ENCODE measurements at places on chromosomes 5 and 9.

DNA sequence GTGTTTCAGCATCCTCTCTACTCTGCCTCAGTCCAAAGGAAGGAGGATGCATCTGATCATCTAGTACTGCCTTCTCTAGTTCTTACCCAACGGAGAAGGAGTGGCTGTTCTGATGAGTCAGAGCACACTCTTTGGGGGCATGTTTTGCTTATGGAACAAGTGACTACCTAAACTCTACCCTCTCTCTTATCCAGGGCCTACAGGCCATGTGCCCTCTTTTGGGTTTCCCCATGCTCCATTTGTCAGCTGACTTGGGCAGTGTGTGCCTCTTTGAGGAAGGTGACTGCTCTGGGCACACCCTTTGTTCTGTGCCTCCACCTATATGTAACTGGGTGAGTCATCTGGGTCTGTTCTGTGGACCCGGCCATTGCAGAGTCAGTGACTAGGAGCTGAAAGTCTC, 89.6 kb upstream of the BNC2 start:
- DNase-seq = no peak

- no peak for DNase-seq
Observed at GRCh38 chr9:88166660-88167059, 28.4 kb upstream of the SPATA31C2 start.

DNA sequence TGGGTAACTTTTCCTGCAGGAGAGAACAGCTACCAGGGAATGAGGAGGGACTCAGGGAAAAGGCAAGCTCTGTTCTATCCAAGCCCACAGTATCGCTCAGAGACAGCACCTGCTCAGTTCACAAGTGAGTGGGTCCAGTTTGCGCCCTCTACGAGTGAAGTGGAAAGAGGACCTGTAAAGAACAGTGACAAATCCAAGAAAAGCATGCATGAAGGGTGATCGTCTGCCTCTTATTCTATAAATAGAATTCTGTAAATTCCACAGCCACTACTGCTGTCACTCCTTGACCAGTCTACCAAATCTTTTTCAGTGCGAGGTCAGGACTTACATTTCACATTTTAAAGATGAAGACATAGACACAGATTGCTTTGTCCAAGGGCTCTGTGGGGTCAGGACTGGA, 117.5 kb downstream of the ENTREP1 start:
- no peak for DNase-seq

DNA sequence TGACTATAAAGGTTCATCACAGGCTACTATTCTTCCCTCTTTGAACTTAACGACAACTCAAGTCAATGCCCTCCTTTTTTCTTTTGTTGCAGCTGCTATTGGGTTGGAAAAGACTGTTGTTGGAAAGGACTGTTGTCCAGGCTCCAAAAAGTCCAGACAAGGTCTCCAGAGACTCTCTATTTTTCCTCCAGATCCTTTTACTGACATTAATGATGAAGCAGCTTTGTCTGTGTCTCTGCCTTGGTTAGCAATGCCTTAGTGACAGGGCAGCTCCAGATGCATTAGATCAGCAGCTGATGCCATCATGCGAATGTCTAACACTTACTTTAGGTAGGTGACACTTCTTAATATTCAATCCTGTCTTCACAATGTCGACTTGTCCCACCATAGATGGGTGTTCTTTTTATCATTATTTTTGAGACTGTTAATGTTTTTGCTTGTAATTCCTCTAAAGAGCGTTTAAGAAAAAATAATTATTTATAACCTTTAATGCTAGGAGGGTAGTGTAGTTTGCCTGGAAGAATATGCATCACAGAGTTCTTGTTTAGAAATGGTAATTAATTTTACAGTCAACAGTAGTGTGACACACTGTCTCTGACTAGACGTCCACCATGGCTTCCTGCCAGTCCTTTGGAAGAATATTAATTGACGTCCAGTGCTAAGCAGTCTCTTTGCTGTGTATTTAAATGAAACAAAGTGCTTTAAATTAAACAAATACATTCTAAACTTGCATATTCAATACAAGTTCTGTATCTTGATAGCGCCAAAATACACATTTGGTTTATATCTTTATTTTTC, 492.2 kb downstream of the NR2F1-AS1 start:
- no peak for DNase-seq

DNA sequence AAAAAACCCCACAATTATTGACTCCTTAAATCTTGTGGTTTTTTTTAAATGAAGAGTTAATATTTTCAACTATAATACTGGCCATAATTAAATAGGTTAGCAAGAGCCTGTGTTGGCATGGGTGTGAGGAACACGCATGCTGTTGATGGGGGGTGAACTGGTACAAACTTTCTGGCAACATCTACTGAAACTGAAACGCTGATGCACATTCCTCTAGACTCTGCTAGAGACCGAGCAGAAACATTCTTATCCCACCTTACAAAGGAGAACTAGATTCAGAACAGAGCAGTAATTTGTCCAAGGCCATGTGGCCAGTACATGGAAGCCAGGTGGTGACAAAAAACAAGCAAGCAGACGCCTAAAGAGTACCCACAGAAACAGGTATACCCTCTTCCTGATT, 2.4 kb downstream of the BICD2 start:
- DNase-seq = no peak

- no peak for DNase-seq
Observed at GRCh38 chr5:123474228-123474627, 37.7 kb upstream of the CSNK1G3 start.

- DNase-seq = no peak
Observed at GRCh38 chr5:142831009-142831383, 60.8 kb downstream of the ARHGAP26 start.

- no peak for DNase-seq
Observed at GRCh38 chr5:74919487-74919886, 53.3 kb upstream of the FAM169A start.

DNA sequence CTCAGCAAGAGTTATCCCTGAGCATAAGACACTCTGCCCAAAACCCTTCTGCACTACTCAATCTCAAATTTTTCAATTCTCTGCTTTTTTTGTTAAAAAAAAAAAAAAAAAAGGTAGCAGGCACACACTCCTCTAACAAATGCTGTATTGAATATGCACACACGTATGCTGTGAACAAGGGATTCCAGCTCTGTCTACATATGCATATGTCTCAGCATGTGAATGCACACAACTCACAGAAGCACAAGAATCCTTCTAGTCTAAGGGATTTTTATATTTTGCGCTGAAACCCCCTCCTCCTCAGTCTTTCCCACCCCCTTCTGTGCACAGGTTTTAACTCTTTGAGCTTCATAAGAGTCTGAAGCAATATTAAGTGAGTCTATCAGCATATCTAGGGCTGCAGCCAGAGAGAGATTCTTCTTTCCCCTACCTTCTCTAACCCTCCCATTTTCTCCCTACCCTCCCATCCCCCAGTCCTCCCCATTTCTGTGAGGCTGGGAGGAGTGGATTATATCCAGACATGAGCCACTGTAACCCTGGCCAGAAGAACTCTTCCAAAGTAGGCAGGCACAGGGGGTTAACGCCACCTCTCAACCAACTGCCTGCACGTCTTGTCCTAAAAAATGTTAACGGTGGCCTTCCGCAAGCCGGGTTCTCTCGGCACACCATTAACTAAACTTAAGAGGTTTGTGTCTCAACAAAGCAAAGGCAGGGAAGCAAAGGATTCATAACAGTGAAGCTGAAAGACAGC, 1.0 kb downstream of the GABRB2 start:
- no peak for DNase-seq

DNA sequence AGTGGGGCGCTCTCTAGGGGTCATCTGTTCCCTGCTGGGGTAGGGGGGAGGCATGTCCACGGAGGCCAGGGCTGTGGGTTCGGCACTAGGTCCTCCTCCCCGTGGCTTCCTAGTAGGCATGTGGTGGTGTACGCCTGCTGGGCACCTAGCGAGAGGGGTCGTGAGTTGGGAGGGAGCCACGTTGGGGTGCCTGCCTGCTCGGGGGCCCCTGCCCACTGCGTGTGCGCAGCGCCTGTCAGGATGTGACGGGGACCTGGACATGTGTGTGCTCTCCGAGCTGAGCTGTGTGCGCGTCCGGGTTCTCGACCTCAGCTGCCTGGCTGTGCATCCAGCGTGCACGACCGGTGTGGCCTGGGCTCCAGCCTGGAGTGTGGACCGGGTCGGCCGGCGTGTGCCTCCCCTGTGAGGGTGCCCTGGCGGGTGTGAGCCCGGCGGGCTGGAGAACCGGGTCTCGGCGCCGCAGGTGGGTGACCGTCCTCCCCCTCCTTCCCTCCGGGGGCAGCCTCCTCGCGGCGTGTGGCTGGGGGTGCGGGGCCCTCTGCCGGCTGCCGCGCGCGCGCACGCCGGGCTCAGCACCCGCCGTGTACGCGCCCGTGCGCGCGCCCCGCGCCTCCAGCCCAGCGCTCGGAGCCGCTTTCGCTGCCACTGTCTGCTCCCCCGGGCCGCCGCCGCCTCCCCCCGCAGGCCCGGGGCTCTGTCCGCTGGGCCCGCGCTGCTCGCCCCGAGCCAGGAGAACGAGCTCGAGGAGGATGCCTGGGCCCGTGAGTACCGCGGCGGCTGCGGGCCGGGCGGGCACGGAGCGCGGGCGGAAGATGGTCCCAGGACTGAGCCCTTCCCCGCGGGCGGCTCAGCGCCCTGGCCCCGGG, at the start of gene PRR7:
Gene PRR7 (plus strand): TSS at position 615 of the 866 bp plus-strand sequence. CDS start 8,254 bp downstream, outside the sequence.
- no peak for DNase-seq

DNA sequence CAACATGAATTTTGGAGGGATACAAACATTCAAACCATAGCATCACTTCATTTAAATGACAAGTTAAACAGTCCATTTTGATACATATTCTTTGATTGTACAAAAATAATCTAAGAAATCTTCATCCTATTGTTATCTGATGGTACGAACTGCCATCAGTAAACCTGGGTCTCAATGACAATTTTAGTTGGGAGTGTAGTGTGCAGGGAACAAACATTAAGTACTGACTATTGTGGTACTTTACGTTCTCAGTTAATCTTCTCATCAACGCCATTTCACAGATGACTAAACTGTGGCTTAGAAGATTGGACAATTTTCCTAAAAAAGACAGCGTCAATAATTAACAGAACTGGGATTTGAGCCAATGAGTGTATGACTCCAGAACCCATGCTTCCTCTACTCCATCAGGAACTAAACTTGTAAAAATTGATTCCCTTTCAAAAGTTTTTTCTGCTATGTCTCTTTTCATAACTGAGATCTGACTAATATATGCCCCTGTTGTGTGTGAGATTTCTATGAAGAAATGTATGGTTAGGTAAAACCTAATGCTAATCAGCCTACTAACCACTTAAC, 21.1 kb downstream of the TNPO1 start:
- no peak for DNase-seq

DNA sequence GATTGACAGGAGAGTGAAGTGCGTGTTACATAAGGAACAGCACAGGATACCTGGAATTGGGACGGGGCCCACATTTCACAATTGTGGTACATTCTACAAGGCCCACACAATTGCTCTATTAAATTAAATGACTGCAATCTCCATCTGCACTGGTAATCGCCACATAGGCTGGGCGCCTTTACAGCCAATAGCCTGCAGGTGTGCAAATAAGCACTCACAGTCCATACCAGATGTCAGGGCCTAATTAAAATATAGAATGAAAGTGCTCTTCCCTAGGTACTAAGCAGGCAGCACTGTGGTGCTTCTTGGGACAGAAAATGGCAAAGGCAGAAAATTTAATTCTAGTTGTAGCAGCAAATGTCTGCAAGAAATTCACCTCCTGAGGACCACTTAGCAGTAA, 82.7 kb downstream of the ATP10B start:
- DNase-seq = no peak

GRCh38 chr5:153490118-153491037, at the start of gene GRIA1:
Gene GRIA1 (plus strand): TSS chr5:153490670.
- no peak for DNase-seq
